ENCODE measurements at places on chromosomes 11 and 22. TPM values are rescaled to one million over a fixed set of nuclear protein-coding genes. Genes with fewer than 3 reads are reported as not detected.

TM7SF2 gene
- 31.4 TPM for total RNA-seq

SMPD1 gene
- 27.6 TPM for total RNA-seq

TMEM138 gene
- total RNA-seq = 12.8 TPM

SEPTIN3 gene
- 0.14 TPM for total RNA-seq

SMC1B gene
- total RNA-seq = not detected

PLAAT4 gene
- total RNA-seq = 2.3 TPM

MS4A6E gene
- total RNA-seq = not detected

ZFPL1 gene
- 30.2 TPM for total RNA-seq

EIF3M gene
- total RNA-seq = 662 TPM

ZNF70 gene
- total RNA-seq = 2.3 TPM

MAPK12 gene
- total RNA-seq = 118 TPM

TBC1D10A gene
- total RNA-seq = 11.7 TPM

EPS8L2 gene
- 3.1 TPM for total RNA-seq

FLRT1 gene
- total RNA-seq = not detected

MYBPC3 gene
- not detected for total RNA-seq

KRTAP5-11 gene
- total RNA-seq = not detected

OR4C15 gene
- not detected for total RNA-seq

UCP2 gene
- 22.3 TPM for total RNA-seq

SHISA8 gene
- not detected for total RNA-seq

CELF1 gene
- 115 TPM for total RNA-seq

TMPRSS5 gene
- total RNA-seq = 0.14 TPM

PAMR1 gene
- 0.84 TPM for total RNA-seq

MMP12 gene
- total RNA-seq = not detected

OSBPL5 gene
- 74.9 TPM for total RNA-seq

OR5L2 gene
- not detected for total RNA-seq

CRYBB3 gene
- total RNA-seq = not detected

C11orf87 gene
- total RNA-seq = not detected

PES1 gene
- 98.6 TPM for total RNA-seq

MOGAT2 gene
- not detected for total RNA-seq

OVOL1 gene
- not detected for total RNA-seq

P2RY2 gene
- 1.2 TPM for total RNA-seq

GLB1L3 gene
- total RNA-seq = not detected

ABCC8 gene
- not detected for total RNA-seq
